ENCODE measurements at places on chromosomes 4 and X. TPM values are rescaled to one million over a fixed set of nuclear protein-coding genes. Genes with fewer than 3 reads are reported as not detected.

The VEGFD gene
- polyA plus RNA-seq = 0.22 TPM

The RIPPLY1 gene
- 3.0 TPM for polyA plus RNA-seq

The ARX gene
- polyA plus RNA-seq = not detected

The AMOT gene
- 77.9 TPM for polyA plus RNA-seq

The DUX4 gene
- not detected for polyA plus RNA-seq

The MAGEA3 gene
- not detected for polyA plus RNA-seq

The HPGDS gene
- 4.2 TPM for polyA plus RNA-seq

The SCRG1 gene
- polyA plus RNA-seq = 0.39 TPM

The GABRE gene
- polyA plus RNA-seq = 4.1 TPM

The SULT1E1 gene
- 645 TPM for polyA plus RNA-seq

The RBBP7 gene
- 246 TPM for polyA plus RNA-seq

The CT83 gene
- polyA plus RNA-seq = not detected

The NXF2 gene
- 0.08 TPM for polyA plus RNA-seq

The FAM9B gene
- polyA plus RNA-seq = 0.17 TPM

The F8A2 gene
- polyA plus RNA-seq = not detected

The GAGE12J gene
- not detected for polyA plus RNA-seq

The FDCSP gene
- polyA plus RNA-seq = 1.3 TPM

The GLRA2 gene
- polyA plus RNA-seq = 0.42 TPM

The CXorf51B gene
- polyA plus RNA-seq = not detected

The SPATA18 gene
- 1.4 TPM for polyA plus RNA-seq

The STATH gene
- polyA plus RNA-seq = 0.36 TPM

The DMD gene
- 18.3 TPM for polyA plus RNA-seq

The PPARGC1A gene
- 28.8 TPM for polyA plus RNA-seq

All from right renal cortex interstitium (tissue), 3 donors.